ENCODE measurements at places on chromosomes 5 and 9.

DNA sequence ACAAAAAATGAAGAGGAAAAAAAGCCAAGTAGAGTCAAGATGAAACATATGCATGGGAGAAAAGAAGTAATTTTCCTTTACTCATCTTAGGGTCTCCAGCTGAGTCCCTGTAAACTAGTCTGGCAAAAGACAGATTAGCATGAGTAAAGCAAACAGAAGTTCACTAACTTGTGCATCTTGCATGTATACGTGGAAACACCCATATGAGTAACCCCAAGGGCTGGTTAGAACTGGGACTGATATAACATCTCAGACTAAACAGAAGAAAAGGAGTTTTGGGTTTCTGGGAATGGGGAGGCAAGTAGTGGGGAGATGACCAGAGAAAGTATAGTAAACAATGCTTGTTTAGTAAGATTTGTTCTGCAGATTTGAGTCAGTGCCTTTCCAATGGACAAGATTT, 20.1 kb upstream of the GLDC start:
- no peak for DNase-seq

GRCh38 chr9:77158772-77159513, 18.4 kb upstream of the VPS13A start:
- DNase-seq = no peak

- no peak for DNase-seq
Observed at GRCh38 chr9:105295201-105295550, 50.7 kb downstream of the SLC44A1 start.

GRCh38 chr9:28155067-28155466, 581.8 kb upstream of the C9orf72 start:
- no peak for DNase-seq

DNA sequence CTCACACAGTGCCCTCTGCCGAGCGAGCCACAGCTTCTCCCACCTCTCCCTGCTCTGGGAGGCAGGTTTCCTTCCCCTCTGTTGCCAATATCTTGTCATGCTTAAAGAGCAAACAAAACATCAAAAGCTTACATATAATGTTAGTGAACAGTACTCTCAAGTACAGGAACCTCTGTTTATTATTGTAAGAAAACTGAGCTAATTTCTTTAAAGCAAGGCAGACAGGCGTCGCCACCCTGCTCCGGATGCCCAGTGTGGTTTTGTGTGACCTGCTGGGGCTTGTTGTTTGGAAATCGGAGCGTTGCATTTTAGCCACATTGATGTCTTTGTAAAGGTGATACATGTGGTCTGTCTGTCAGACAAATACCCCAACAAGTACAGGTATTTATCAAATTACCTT, 401.4 kb upstream of the IRX1 start:
- DNase-seq = no peak

DNA sequence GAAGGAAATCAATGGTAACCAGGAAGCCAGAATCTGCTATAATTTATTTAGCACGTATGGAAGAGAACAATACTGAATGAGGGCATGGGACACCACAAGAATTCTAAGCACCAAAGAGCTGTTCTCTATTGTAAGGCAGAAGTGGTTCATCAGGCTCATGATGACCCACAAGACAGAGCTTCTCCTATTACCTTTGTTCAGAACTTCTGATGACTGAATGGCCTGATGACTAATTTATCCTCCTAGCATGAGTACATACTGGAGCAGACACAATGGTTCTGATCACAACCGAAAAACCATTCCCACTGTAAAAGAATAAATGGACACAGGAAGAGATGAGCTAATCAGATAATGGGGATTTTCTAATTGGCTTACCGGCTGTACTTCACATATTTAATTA, 329.8 kb upstream of the PDE4D start:
- no peak for DNase-seq

- peak; percentile 5 for DNase-seq
Observed at GRCh38 chr9:38144421-38144820, 75.4 kb upstream of the SHB start.

GRCh38 chr9:111436571-111436970, 47.6 kb downstream of the ECPAS start:
- DNase-seq = no peak

DNA sequence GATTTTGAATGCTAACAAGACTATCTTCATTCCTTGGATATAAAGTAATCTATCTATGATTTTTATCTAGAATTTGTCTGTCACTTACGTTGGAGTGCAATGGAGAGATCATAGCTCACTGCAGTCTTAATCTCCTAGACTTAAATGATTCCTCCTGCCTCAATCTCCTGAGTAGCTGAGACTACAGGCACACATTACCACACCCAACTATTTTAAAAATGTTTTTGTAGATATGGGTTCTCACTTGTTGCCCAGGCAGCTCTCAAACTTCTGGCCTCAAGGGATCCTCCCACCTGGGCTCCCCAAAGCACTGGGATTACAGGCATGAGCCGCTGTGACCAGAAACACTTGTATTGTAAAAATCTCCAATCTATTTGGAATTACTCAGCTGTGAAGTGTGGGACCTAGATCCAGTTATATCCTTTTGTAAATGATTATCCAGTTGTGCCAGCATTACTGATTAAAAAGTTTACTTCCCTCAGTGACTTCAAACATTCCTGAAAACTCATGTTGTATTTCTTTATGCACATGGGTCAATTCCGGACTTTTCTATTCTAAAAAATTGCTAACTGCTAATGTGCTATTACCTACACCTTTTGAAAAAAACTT, 1793.8 kb upstream of the WWC1 start:
- DNase-seq = no peak

DNA sequence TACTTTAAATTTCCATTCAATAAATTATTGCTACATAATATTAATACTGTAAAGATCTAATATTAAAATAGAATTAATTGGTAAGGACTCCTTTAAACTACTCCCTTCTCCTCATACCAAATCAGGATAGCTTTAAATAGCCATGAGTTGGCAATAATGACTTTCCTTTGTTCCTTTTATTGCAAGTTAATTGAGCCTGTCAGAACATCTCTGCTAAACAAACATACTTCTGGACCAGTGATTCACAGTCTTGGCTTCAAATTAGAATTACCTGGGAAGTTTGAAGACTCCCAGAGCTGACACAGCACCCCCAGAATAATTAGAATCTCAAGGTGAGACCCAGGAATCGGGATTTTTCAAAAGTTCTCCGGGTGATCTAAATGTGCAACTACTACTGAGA, 18.7 kb downstream of the C5orf58 start:
- no peak for DNase-seq

Data from sciatic nerve (tissue), 2 donors.